Sciatic nerve (tissue), 2 donors: ENCODE measurements at places on chromosomes 4 and X.

DNA sequence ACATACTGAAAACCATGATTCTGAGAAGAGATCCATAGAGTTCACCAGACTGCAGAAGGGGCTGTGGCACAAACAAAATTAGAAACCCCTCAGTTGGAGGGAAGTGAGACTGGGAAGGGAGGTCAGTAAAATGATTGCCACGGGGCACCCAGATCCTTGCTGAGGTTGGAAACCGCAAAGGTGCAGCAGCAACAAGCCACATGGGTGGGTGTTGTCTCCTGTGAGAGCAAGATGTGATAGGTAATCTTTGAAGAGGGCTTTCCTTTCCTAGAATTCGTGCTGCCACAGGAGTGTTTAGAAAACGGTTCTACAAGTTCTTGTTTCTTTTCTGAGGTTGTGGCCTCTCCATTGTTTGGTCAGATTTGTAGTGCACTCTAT lies 85.5 kb downstream of the NFKB1 start:
- no peak for DNase-seq

- DNase-seq = no peak
These were observed 34.4 kb downstream of the NEXMIF start for GRCh38 chrX:74890676-74891430.

DNA sequence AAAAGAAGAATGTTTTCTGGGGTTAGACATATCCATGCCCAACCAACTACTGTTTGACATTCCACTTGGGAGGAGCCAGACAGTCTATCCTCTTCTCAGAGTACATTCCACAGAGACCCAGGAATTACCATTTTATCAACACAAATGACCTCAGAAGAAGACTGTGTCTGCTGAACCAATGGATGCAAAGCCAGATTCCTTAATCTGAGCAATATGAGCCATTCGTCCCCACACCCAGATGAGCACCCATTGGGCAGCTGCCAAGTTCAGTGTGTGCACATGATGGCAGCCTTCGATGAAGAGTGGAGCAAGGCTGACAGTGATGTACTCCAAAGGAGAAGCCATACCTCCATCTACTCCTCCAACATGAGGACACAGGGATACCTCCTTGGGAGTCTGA lies 111.3 kb downstream of the ZNF674 start:
- DNase-seq = no peak

DNA sequence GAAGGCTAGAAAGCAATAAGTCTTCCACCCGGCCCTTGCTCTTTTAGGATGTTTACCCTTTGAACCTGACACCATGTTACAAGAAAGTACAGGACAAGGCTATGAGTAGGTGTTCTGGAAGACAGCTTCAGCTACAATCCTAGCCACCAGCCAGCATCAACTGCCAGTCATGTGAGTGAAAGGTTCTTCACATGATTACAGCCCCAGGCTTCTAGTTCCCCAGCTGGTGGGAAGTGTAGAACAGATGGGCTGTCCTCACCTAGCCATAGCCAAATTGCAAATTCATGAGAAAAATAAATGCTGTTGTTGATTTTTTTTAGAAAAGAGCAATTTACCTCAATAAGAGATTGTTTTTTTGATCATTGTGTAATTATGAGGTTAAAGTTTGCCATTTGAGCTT lies 60.8 kb downstream of the GRXCR1 start:
- no peak for DNase-seq

- no peak for DNase-seq
These were observed 5.4 kb upstream of the ACSL1 start for GRCh38 chr4:184831153-184831552.

GRCh38 chrX:130173190-130173895 lies 1.6 kb downstream of the RAB33A start:
- no peak for DNase-seq

- DNase-seq = no peak
These were observed 737.5 kb upstream of the NDST4 start for GRCh38 chr4:115850799-115851509.

GRCh38 chrX:52355108-52355507 lies 13.7 kb upstream of the XAGE2 start:
- DNase-seq = no peak
